ENCODE measurements at places on chromosomes 5 and 9.

DNA sequence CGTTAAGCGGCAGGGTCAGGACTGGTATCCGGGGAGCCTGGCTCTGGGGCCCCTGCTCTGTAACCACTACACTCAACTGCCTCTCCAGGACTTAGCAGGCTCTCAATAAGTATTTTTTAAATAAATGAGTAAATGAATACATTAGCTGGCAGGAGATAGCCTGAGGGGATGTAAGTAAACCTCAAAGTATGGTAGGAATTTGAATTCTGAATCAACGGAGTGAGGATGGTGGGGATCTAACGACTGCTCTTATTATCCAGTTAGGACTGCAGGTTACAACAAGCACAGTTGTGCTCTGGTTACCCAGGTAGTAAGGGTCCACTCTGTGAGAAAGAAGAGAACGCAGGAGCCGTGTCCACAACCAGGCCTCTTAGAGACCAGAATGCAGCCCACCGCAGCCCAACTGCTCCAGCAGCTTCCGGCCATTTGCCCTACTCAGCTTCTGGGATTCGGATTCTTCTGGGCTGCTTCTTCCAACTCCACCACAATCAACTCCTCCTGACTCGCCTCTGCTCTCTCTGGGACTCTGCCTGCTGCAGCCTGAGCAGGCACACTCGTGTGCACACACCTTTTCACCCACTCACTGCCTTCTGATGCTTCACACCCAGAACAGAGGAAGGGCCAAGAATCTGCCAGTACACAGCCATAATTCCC is 52.6 kb downstream of the MED27 start:
- DNase-seq, result peak; percentile 71

GRCh38 chr5:54296386-54296785 is 14.0 kb downstream of the ARL15 start:
- DNase-seq, result no peak

DNA sequence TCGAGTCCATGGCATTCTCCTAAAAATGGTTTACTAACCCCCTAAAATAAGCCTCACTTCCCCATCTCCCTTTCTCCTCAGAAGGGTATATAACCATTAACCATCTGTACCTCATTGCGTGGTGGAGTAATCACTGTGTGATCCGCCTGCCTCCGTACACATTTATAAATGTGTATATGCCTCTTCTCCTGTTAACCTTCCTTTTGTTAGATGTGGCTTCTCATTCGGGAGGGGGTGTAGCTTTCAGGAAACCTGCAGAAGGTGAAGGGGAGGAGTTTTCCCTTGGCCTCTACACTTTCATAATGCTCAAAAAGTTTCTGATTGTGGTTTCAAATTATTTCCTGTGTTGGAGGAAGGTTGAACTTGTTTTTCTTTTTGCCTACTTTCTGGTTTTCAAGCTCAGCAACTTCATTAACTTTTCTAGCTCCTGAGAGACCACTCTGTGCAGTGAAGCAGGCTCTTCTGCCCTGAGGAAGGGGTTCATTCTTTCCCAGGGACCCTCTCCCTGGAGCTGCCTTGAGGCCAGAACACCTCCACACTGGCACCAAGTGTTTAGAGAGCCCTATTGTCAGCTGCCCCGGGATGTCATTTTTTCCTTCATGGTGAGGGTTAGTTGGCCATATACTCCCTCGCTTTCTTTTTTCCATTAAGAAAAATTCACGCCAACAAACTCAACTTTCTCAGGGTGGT is 46.9 kb downstream of the RASGRF2 start:
- DNase-seq, result no peak

DNA sequence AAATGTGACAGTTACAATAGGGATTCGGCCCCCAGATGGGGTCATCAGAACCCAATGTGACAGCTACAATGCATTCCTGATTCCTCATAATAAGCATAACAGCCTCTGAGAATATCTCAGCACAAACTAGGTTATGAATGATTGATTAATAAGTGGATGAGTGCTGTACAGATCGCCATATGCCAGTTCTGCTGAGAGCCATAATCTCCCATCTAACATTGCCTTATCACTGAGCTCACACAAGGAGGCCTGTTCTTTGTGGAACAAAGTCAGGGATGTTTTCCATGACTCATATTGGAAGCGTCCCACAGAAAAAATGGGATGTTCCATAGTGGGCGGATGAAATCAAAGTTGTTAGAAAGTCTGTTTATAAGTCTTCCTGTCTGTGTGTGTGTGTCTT is 89.6 kb downstream of the KIF4B start:
- peak; percentile 62 for DNase-seq

- DNase-seq, result peak; percentile 45
These were observed 672.1 kb upstream of the RIOK2 start for GRCh38 chr5:97854871-97855762.

DNA sequence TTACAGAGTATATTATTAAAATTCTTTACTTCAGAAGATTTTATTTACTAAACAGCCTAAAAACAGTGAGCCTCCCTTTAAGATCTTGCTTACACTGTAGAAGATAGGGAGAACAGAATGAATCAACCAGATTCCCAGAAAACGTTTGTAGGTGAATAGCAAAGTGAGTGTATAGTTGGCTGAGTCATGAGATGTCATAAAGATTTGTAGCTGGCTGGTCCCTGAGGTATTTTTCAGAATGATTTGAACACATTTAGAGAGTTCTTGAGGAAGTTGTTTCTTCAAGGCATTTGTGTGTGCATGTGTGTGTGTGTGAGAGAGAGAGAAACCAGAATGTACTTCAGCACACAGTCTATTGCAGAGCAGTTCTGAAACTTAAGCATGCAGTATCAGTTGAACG is 159.4 kb upstream of the PRR16 start:
- DNase-seq, result peak; percentile 65

DNA sequence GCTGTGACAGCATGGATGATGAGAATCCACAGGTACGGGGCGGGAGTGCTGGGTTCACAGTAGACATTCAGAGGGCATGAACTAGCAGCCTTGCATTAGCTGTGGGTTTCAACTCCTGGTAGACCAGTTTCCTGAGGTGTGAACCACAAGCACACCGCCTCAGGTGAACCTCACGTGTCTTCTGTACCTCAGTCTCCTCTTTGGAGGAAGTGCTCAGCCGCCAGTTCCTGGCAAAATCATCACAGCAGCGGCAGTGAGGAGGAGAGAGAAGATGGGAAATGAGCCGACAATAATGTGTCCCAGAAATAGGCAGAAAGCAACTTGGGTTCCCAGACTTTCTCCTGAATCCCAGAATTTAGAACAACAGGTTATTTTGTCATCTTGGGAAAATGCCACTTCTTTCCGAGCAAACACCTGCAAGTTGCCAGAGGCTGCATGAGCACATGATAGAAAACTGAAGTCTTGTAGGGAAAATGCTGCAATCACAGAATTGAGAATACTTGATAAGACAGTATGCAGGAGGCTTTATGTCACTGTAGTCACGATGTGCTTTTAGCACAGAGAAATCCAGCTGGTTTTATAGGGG is 258.5 kb downstream of the AOPEP start:
- DNase-seq, result no peak

- peak; percentile 50 for DNase-seq
These were observed 2.7 kb upstream of the MYMK start for GRCh38 chr9:133527444-133527920.

GRCh38 chr9:30757723-30758122 is 1626.7 kb upstream of the ACO1 start:
- no peak for DNase-seq

- no peak for DNase-seq
These were observed 138.1 kb downstream of the TMEM167A start for GRCh38 chr5:82938901-82939725.

GRCh38 chr5:124554746-124555578 is 191.5 kb downstream of the ZNF608 start:
- DNase-seq, result no peak

- no peak for DNase-seq
These were observed 83.6 kb downstream of the ARHGEF28 start for GRCh38 chr5:73709536-73710129.

- no peak for DNase-seq
These were observed 4.0 kb downstream of the MFAP3 start for GRCh38 chr5:154042766-154043165.

DNA sequence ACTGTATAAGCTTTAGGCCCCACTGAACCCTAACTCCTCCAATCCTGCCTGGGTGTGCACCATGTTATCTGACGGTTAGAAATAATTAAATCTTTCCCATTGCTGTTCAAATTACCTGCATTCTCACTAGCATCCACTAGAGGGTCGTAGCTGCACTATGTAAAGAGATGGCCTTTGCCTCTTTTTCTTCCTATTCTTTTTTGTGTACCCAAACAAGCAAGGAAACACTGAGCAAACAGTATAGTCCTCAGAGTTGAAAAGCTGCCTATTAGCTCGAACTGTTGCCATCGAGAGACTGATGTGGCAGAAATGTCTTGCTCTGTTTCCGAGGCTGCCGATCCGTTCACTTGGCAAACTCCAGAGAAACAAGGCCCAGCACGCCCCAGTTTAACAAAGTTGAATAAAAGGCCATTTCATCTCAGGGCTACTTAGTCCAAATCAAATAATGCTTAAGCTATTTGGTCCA is 163.8 kb upstream of the TRPM3 start:
- peak; percentile 62 for DNase-seq

- no peak for DNase-seq
These were observed 366.8 kb downstream of the FAM170A start for GRCh38 chr5:119996128-119996527.

GRCh38 chr5:175222621-175223020 is 221.4 kb downstream of the DRD1 start:
- DNase-seq, result no peak

DNA sequence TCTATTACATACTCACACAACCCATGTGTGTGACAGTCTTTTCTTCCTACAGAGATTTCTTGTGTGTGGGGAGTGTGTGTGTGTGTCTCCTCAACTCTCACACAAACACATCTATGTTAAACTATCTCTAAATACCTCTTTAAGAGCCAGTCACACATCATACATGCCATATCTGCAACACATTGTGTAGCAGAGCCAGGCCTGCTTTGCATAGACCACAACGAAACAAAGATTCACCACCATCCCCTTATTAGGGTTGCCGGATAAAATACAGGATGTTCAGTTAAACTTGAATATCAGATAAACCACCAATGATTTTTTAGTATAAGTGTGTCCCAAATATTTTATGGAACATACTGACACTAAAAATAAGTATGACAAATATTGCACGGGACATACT is 2.3 kb downstream of the FAM170A start:
- DNase-seq, result no peak

DNA sequence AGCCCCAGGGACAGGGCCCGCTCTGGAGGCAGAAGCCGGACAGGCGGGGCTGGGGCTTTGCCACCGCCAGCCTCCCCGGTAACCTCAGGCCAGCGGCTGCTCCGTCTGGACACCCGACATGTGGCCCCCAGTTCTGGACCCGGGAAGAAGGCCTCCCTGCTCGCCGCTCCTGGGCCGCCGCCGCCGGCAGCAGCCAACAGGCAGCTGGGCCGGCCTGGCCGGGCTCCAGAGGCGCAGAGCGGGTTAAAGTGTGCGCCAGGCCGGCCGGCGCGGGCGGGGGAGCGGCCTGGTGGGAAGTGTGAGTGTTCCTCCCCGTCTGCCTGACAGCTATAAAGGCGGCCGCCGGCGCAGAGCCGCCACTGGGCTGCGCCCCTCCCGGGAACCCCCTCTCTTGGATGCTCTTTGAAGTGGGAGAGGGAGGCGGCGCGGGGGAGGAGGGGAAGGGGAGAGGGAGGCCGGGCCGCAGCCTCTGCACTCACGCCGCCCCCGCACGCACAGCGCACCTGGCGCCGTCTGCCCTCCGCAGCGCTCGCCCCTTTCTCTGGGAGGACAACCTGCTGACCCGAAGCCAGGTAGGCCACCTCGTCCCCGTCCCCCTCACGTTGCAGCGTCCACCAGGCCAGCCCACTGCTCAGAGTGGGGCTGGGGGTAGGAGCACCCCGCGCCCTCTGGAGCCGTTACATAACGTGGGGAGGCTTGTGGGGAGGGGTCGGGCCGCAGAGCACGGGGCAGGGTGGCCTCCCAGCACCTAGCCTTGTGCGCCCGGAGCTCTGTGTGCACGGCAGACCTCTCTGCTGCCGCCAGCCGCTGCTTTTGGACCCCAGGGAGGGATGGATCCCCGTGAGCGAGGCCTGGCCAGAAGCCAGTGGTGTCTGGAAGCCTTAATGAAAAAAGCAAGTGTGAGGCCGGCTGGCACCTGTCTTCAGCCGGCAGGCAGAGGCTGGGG is at the start of gene ADAMTSL2:
Gene ADAMTSL2, plus strand, starts transcription at position 359 of the 946 bp plus-strand sequence. CDS start 2,009 bp downstream, outside the sequence.
- DNase-seq, result peak; percentile 72

- no peak for DNase-seq
These were observed 58.2 kb upstream of the RXRA start for GRCh38 chr9:134267881-134268724.

GRCh38 chr5:103474677-103475076 is 87.9 kb downstream of the NUDT12 start:
- DNase-seq, result no peak

DNA sequence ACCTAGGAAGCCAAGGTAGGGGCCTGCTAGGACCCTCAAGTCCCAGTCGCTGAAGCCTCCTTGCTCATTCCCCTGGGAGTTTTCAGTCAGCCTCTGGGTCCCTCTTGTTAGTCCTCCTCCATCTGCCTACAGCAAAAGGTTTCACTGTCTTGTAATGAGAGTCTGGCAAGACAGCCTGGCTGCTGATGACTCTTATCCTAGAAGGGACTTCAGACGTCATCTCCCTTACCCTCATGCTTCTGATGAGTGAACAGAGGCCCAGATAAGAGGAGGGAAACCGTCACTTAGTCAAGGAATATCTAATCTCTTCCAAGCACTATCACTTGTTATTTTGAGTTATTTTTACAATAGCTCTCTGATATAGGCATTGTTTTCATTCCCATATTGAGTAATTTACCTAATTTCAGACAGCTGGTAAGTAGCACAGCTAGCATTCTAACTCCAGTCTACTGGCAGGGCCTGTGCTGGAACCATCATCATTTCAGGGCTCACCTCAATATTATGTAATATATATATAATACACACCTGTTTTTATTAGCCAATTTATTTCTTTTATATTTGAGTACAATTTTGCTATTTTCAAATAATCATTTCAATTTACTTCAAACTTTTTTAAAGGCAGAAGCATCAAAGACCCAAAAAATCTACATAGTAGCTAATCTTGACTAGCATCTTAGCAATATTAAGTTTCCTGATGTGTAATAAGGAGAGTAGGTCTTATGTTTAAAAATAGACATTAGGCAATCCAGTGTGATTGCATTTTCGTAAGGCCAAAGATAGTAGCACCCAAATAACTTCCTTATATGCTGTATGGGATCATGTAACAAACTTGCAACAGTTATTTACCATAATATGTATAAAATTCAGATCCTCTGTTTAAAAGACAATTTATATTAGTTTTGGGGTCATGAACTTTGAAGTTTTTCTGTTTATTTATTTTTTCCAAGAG is 7.9 kb downstream of the CMYA5 start:
- peak; percentile 43 for DNase-seq

GRCh38 chr9:122327175-122327574 is 43.6 kb upstream of the PTGS1 start:
- DNase-seq, result no peak

DNA sequence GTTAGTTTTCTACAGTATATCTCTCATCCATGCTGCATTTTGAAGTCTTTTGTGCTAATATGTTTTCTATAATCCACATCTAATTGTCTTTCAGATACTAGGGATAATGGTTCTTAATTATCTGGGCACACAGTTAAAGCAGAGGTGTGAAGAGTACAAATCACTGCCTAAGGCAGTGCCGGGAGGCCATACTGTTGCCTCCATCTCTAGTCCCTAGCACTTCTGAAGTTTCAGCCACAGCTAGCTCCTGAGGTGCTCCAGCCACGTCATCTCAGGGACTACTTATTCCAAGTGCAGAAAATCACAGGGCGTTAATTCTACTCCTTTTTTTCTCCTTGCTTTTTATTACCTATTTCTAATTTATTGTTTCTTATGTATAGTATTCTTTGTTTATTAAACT is 760.0 kb upstream of the FAM174A start:
- no peak for DNase-seq

Measured in mesenchymal stem cell (in vitro differentiated cells and primary cell).